Stimulated activated CD4-positive, alpha-beta T cell treated with anti-CD3 and anti-CD28 coated beads, Interleukin-15, amount 100 ng/mL, for 1 hour (primary cell): ENCODE measurements at places on chromosomes 12 and 14.

DNA sequence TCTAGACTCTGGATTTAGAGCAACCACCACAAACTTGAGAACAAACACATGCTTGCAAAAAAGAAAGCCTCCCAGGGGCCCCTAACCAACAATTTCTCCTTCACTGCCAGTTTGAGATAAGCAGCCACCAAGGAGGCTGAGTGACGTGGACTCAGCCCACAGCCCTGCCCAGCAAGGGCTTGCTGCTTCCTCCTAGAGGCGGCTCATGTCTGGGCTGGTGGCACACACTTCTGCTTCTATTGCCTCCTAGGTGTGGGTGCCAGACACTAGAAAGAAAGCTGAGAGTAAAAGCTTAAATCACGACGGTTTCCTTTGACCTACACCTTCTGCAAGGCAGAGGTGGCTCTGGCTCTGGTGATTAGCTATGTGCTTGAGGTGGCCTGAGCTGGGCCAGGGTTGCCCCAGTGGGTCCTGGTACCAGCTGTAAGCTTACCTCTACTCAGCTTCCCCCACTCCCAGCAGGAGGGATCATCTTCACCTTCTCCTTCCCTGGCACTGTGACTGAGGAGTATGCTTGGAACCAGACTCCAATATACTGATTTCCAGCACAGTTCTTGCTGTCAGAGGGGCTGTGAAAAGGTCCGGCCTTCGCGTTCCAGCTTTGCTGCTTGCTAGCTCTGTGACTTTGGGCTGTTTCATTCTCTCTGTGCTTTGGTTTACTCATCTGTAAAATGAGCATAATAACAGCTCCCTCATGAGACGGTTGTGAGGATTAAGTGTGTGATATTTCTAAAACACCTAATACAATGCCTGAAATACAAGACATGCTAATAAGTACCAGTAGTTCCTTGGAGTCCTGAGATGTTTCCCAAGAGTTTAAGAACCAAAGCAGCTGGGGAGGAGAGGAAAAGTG is 89.7 kb upstream of the PARP11 start:
- DNase-seq: peak; percentile 48

- DNase-seq: no peak
Measured at GRCh38 chr14:95344536-95344935, 24.8 kb upstream of the CLMN start.

DNA sequence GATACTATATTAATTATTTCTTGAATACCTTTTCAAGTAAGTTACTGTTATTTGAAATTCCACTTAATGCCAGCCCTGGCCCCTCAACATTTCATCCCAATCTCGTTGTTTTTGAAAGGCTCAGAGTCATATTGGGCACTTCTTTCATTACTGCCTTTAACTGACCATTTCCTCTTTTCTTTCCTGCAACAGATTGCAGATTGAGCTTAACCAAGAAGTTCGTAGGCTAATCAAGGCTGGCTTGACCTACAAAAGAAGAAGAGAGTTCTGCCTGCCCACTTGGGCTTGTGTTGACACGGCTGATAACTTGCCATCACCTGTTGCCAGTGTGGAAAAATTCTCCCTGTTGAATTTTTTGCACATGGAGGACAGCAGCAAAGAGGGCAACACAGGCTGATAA is 91.0 kb downstream of the FLRT2 start:
- DNase-seq: no peak

DNA sequence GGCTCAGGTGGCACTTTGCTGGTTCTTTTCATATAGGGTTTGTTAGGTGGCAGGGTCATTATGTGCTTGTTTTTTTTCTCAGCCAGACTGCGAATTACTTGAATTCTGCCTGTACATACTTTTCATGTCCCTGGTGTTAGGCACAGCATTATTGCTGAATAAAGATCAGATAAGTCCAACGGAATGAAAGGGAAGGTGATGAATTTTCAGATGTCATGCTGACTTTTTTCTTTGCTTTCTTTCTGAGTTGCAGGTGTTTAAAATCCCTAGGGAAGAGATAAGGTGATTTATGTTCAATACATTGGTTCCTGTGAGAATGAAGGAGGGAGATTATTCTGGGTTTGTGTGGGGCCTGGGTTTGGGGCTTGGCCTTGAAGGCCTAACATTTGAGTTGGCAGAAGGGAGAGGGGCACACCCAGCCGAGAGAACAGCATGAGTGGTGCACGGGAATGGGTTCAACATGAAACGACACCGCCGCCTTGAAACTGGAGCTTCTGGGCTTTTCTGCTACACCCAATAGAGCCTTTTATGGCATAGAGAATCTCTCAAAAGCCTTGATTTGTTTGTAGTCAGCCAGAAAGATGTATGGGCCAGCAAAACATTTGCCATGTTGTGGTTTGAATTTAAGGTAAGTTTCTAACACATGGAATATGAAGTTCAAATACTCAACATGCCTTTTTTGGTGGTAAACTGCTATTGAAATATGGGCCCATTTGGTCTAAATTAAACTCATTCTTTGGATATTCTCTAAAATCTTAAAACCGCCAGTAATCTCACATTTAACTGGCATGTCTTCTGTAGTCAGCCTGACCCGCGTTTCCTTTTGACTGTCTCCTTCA is 477.0 kb downstream of the PCNX1 start:
- no peak for DNase-seq

GRCh38 chr12:120388691-120389481 is 19.9 kb upstream of the MSI1 start:
- no peak for DNase-seq

GRCh38 chr14:22011253-22011642 is 337.6 kb upstream of the OR4E1 start:
- DNase-seq: no peak

- no peak for DNase-seq
Measured at GRCh38 chr14:94411638-94412037, 23.2 kb upstream of the SERPINA1 start.

DNA sequence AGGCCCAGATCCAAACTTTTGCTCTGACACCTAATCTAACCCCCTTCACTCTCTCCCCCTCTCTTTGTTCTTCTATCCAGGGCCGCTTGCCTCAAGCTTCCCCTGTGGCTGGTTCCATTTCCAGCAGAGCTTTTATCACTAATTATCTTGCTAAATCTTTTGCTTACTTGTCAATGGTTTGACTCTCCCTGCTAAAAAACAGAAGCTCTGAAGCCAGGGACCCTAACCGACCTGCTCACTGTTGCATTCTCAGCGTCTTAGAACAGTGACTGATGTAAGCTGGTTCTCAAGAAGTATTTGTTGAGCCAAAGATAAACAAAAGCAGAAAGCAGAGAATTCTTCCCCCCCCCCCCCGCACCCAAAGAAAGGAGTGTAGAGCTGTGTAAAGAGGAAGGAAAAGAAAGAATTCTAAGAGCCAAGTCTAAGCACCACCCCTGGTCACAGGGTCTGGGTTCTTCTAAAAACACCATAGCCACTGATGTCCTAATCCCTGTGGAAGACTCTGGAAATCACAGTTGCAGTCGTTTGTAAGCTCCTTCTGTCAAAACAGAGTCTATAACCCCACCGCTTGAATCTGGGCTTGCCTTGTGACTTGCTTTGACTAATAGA is 385.8 kb downstream of the MED13L start:
- DNase-seq: no peak

DNA sequence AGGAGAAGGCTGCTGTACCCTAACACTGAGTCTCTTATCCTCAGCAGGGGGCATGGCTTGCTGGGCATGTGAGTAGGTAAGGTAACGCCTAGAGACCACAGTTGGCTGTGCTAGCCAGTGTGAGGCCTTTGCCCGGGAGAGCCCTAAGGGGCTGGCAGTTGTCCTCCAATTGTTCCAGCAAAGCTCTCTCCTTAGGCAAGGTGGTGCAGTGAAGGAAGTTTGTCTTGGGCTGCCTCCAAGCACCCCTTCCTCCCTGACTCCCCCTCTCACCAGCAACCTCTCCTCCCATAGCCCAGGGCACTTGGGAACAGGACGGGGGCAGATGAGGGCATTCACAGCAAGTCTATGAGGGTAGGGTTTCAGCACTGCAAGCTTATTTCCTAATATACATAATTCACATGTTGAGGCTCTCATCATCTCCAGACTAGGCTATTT is 23.0 kb downstream of the LACRT start:
- no peak for DNase-seq

DNA sequence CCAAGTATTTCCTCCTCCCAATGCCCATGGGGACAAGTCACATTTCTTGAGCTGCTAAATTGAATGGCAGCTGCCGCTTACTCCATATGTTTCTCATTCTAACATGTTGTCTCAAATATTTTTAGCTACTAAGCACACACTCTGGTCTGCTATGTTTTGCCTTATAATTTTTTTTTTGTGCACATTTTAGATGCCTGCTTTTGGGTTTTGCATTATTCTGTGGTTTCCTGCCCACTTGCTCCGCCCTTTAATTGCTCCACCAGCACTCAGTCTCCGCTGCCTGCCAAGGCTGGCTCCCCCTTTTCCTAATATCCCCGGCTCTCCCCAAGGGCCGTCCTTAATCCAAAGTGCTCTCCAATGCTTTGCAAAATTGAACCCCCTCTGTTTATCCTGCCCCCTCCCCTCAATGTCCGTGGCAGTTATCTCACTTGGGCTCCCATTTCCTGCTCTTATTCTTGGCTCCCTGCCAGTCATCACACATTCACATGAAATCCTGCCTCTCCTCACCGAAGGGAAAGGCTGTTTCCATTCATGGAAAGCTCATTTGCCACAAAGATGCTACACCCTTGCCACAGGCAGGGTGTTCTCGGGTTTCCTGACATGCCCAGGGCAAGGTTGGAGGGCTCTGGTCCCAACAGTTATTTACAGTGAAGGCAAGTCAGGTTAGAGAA is 79.4 kb downstream of the C12orf75 start:
- no peak for DNase-seq

DNA sequence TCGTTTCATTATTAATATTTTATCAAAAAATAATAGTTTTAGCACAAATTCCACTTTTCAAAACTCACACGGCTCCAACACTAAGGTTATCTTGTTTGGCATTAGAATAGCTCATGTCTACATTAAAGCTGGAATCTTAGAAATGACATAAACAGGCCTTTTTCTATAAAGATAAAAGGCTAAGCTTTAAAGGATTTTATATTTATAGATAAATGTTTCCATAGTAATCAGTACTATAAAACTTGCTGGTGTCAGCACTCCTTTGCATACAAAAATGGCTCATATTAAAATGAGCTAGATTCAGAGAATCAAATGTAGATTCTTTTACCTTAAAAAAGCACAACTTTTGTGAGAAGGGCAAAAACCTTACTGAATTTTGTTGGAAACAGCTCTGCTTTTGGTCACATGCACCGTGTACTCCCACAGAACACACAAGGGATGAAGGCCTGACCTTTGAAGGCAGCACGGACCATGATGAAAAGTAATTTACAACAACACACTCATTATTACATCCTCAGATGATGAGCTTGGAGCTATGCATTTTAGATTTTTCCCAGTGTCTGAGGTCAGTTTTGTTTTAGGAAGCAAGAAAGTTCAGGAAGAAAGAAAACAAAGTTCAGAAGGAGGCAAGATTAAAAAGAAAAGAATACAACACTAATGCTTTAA is 202.8 kb downstream of the BCAT1 start:
- no peak for DNase-seq
